ENCODE measurements at places on chromosomes 4 and X. TPM values are rescaled to one million over a fixed set of nuclear protein-coding genes. Genes with fewer than 3 reads are reported as not detected.

Gene LRRC66
- 0.06 TPM for total RNA-seq

Gene PNCK
- 0.16 TPM for total RNA-seq

Gene CT45A1
- total RNA-seq, result not detected

Gene PAGE1
- not detected for total RNA-seq

Gene HSFX1
- 0.14 TPM for total RNA-seq

Gene MCTS1
- 90.8 TPM for total RNA-seq

Gene GCNA
- 0.88 TPM for total RNA-seq

Gene FGD1
- total RNA-seq, result 7.9 TPM

Gene FAM47E
- total RNA-seq, result 0.13 TPM

Gene SUPT20HL1
- not detected for total RNA-seq

Gene IDH3G
- total RNA-seq, result 64.5 TPM

Gene ZCCHC18
- 0.25 TPM for total RNA-seq

Gene RBM46
- total RNA-seq, result not detected

Gene MAGEA1
- not detected for total RNA-seq

Gene RFC1
- total RNA-seq, result 21.0 TPM

Gene PUDP
- total RNA-seq, result 27.2 TPM

Gene ENAM
- not detected for total RNA-seq

Gene ZCCHC12
- total RNA-seq, result 0.11 TPM

Gene RAB40AL
- 0.22 TPM for total RNA-seq

Gene XK
- total RNA-seq, result 0.39 TPM

Gene ZNF595
- 15.2 TPM for total RNA-seq

Gene PDLIM3
- 0.24 TPM for total RNA-seq

Gene TASL
- total RNA-seq, result not detected

Gene HTN1
- not detected for total RNA-seq

Gene CFI
- total RNA-seq, result 0.75 TPM

Gene FOXR2
- total RNA-seq, result not detected

Gene ZFP42
- not detected for total RNA-seq

Gene TTC29
- not detected for total RNA-seq

Gene GAGE1
- total RNA-seq, result not detected

Gene DUSP21
- total RNA-seq, result not detected

Gene ARHGAP10
- total RNA-seq, result 16.7 TPM

Gene FBXO8
- total RNA-seq, result 12.0 TPM

Gene MAGEA11
- not detected for total RNA-seq

Gene HERC3
- total RNA-seq, result 7.4 TPM

Gene SAGE1
- 0.03 TPM for total RNA-seq

Gene PAGE3
- not detected for total RNA-seq

Gene GPRASP1
- 0.30 TPM for total RNA-seq

Gene CTAG1B
- total RNA-seq, result not detected

Gene DOK7
- 0.75 TPM for total RNA-seq

Gene PPAT
- 22.5 TPM for total RNA-seq

Gene TMPRSS11B
- total RNA-seq, result not detected

Gene FUNDC1
- total RNA-seq, result 32.5 TPM

Gene REPS2
- total RNA-seq, result 0.32 TPM

Gene DSPP
- not detected for total RNA-seq

Gene TBC1D8B
- 1.5 TPM for total RNA-seq

Gene CNGA1
- total RNA-seq, result not detected

Gene AMBN
- total RNA-seq, result not detected

Gene CXCL1
- total RNA-seq, result 11.7 TPM

Gene BTK
- total RNA-seq, result 0.08 TPM

Gene UNC5C
- not detected for total RNA-seq

Gene HSD17B13
- total RNA-seq, result 0.06 TPM

Gene FRMPD4
- total RNA-seq, result 0.08 TPM

Gene MAGEA6
- total RNA-seq, result 12.3 TPM

Gene MSX1
- total RNA-seq, result 10.1 TPM
